AG08395 (cell line): ENCODE measurements at places on chromosomes 3 and 15.
A peak's percentile ranks its signal among the peaks of the same experiment; 100 is the strongest.

- no peak for DNase-seq
Measured at GRCh38 chr15:95409211-95409610, 921.3 kb upstream of the NR2F2 start.

- DNase-seq, result no peak
Measured at GRCh38 chr3:195227871-195228270, 43.1 kb downstream of the XXYLT1 start.

GRCh38 chr15:73948396-73948795, 22.1 kb downstream of the LOXL1 start:
- DNase-seq, result no peak

DNA sequence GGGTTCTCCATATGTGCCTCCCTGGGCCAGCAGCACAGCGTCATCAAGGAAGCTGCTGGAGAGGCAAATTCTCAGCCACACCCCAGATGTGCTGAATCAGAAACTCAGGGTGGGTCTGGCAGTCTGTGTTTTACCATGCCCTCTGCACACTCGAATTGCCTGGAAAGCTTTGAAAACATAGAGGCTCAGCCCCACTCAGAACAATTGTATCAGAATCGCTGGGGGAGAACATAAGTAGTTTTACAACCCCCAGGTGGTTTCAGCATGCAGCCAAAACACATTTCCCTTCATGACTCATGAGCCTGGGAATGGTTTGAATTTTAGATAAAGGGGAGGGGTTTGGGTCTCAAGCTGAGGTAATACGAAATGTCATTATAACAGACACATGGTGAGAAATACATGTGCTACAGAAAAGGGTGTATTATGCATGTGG, 9.6 kb downstream of the TGM4 start:
- DNase-seq, result peak; percentile 86

DNA sequence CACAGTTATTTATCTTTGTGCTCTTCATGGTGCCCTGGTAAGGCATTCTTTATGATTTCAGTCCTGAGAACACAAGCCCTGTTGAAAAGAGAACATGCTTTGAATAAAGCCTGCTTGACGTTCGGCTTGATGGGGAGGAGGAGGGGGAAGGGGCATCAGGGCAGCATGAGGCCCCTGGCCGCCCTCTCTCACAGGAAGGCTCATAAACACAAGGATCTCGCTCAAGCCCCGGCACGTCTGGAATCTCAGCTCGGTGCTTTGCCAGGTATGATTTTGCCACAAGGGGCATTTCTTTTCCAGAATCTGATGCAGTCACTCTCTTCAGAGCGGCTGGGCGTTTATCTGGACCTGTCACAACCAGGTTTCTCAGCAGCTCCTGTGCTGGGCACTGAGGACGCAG, 129.4 kb downstream of the DNAJB8 start:
- no peak for DNase-seq

GRCh38 chr3:184816614-184817013, 4.6 kb downstream of the VPS8 start:
- no peak for DNase-seq

DNA sequence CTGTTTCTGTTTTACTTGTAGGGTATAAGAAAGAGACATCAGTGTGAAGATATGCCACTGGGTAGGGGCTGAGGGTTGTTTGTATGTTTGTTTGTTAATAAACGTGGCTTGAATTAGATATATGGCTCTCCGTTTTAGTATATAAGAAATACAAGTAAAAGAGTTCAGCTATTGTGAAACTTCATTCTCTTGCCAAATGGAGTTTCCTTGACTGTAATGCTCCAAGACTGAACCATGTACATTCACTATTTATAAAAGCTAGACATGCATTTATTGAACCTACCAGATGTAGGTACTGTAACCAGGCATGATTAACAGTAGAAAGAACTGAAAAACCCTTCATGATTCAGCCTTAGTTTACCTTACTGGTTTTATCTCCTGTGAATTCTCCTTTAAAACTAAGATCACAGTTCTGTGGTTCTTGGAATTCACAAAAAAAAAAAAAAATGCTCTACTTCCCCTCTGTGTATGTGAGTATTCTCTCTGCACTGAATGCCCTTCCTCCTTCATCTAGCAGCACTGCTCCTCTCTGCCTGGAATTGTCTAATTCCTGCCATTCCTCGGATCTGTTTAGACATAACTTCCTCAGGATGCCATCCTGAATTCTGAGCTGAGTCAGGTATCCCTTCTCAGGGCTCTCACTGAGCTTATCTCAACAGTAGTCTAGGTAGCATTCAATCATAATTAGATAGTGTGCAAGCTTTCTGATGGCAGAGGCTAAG, 504.4 kb downstream of the FHIT start:
- no peak for DNase-seq

- no peak for DNase-seq
Measured at GRCh38 chr3:50256978-50257890, 11.7 kb upstream of the SEMA3B start.

GRCh38 chr3:153897025-153897723, 224.0 kb upstream of the ARHGEF26 start:
- DNase-seq, result no peak

DNA sequence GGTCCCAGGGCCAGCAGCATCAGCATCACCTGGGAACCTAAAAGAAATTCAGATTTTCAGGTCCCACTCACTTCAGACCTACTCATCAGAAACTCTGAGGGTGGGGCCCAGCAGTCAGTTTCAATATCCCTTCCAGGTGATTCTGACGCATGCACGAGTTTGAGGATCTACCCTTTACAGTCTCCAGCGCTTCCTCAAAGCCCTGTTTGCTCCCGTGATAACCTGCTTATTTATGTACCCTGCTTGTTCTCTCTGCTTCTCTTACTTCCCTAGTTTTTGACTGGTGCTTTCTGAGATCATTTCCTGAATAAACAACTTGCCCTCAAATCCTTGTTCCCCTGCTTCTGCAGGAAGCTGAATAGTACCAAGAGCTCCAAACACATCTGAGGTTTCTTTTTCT, 245.3 kb downstream of the ZNF621 start:
- no peak for DNase-seq

- DNase-seq, result peak; percentile 82
Measured at GRCh38 chr3:112671930-112672715, 31.2 kb upstream of the CCDC80 start.

- DNase-seq, result no peak
Measured at GRCh38 chr3:107346564-107346963, 30.7 kb upstream of the CCDC54 start.

DNA sequence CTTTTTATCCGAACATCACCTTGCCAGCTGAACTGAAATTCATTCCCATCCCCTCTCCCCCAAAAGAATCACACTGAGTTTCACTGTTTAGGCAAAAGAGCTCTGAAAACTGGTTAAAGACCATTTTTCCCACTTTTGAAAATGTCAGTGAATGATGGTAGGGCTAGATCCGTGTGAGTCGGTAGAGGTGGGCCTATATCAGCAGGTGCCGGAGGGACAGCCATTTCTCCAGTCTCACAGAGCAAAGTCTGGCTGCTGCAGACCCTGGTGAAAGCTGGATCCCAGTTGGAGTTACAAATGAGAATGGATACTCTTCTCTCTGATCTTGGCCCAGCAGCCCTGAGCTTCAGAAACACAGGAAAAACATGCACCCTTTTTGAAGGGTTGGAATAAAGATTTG, 10.9 kb downstream of the ENTPD3 start:
- no peak for DNase-seq

GRCh38 chr3:195093731-195094130, 177.2 kb downstream of the XXYLT1 start:
- DNase-seq, result no peak

GRCh38 chr3:53863145-53863544, 16.8 kb downstream of the IL17RB start:
- DNase-seq, result no peak

DNA sequence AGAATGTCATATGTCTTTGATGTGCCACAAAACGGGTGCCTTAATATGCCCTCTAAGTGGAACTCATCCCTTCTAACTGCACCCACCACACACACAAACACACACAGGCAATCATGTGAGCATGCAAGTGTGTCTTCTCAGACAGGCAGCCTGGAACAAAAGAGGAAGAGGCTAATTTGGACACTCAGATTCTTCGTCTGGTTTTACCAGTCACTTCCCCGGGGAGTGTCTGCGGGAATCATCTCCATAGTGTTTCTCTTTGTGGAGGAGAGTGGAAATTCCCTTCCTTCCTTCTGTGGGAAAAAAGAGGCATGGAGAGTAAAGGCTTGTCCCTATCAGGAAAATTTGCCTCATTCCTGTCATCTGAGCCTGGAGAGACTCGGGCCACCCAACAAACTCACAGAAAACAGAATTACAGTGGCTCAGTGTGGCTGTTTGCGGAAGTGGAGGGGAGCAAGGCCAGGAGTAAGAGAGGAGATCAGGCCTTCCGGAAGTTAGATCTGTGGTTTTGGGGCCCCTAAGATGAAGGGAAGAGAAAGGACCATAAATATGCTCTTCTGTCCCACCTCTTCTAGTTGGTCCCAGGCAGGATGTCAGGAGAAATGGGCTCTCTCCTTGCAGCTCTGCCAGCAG, 212.6 kb upstream of the SEMA6D start:
- no peak for DNase-seq

DNA sequence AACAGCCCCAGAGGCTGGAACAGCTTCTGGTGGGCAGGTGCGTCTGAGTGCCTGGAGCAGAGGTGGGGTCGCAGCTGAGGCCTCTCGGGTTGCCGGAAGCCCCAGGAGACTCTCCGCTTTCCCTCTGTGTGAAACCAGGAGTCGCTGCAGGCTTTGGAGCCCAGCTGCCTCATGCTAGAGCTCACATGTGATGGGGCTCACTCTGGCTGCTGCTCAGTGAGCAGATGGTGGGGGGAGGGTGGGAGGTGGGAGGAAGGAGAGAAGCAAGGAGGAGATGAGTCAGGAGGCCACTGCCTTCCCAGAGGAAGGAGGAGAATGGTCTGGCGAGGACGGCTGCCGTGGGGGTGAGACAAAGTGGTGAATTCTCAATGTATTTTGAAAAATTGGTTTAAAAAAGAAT, 290.1 kb upstream of the CHRNA7 start:
- no peak for DNase-seq

GRCh38 chr15:52162260-52162659, 28.9 kb downstream of the GNB5 start:
- no peak for DNase-seq

DNA sequence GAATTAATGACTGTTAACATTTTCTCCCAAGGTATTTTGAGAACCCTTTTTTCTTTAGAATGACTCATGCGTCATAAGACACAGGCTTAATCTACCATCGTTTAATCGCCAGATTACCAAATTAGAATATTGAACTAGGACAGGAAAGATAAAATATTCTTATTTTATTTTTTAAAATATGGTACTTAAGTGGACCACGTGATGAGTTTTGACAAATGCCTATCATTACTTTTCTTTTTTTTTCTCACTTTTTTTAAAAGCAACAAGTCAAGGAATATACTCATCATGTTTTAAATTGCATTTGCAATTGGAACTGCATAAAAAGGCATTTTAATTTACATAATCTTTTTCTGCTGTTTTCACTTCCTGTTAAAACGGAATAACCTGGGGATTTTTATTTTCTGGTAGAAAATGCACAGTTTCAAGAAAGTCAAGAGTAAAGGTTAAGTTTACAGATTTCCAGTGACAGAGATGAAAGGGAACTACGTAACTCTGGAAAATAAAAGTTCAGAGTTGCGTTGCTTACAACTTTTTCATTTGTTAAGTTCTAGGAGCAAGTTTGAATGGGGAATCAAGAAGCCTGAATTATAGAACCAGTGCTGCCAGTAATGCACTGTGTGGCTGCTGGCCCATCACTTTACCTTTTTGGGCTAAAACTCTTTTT, 23.6 kb downstream of the SIAH2 start:
- DNase-seq, result no peak

DNA sequence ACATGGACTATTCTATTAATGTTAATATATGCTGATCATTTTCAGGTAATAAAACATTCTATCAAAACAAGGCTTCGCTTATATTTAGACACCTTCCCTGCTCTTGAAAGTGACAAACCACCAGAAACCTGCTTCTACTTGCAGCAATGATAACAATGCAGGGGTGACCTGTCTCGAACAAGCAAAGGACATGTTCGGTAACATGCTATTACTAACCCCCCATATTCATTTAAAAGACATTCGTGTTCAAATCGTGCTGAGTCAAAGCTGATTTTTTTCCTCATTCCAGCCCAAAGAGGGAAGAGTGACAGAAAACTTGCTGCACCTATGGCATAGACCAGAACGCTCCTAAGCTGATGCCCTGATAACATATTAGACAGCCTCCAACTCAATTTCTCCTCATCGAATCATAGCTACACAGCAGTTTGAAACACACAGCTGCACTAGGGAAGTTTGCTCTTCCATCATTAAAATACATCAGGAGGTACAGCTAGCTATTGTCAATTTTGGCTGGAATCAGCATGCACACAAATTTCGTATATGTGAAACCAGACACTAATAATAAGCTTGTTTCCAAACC, 341.5 kb downstream of the FOXP1 start:
- DNase-seq, result no peak

- peak; percentile 52 for DNase-seq
Measured at GRCh38 chr3:126261037-126261436, 80.7 kb upstream of the ALDH1L1 start.
